ENCODE measurements at places on chromosomes 7 and 10.

GRCh38 chr7:140010194-140010895 is 52.4 kb downstream of the PARP12 start:
- no peak for DNase-seq

DNA sequence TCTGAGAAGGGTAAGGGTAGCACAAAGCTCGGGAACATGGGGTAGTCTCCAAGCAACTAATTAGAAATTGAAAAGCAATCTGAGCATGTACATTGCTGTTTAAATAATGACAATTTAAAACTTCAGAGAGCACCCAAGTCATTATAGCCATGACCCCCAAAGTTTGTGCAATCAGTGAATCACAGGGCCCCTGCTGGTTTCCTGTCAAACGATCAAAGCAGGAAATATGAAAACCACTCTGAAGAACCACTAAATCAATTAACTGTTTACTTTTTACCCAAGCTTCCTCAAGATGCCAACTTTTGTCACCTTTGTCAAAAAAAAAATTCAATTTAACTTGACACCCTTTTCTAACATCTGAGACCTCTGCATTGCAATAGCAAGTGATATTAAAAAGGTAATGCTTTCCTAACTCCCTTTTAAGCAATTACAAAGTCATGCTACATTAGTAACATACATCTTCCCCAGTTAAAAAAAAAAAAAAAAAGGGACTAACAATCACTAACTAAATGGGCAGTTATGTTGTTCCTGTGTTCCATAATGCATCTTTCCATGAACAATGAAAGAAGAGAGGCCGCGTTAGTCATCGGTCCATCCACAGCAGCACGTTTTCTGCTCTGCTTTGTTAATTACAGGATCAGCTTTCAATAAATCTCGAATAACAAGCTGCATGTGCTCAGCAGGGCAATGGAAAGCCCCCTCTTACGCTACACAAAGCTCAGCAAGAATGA is 80.6 kb downstream of the ETV1 start:
- DNase-seq, result peak; percentile 20

- peak; percentile 70 for DNase-seq
These were observed 770 bp downstream of the PLXNA4 start for GRCh38 chr7:132575419-132575981.

GRCh38 chr7:140778975-140779374 is 82.5 kb downstream of the NDUFB2 start:
- DNase-seq, result no peak

DNA sequence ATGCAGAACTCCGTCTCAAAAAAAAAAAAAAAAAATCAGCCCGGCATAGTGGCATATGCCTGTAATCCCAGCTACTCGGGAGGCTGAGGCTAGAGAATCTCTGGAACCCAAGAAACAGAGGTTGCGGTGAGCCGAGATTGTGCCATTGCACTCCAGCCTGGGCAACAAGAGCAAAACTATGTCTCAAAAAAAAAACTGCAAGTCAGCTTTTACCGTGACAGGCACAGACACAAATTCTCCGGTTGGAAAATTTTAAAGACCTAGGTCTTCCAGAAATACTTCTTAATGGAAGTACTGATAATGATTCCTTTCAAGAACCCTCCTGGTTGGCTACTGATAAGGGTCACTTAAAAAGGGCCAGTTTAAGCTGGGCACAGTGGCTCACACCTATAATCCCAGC is 19.4 kb upstream of the ARPC1B start:
- no peak for DNase-seq

DNA sequence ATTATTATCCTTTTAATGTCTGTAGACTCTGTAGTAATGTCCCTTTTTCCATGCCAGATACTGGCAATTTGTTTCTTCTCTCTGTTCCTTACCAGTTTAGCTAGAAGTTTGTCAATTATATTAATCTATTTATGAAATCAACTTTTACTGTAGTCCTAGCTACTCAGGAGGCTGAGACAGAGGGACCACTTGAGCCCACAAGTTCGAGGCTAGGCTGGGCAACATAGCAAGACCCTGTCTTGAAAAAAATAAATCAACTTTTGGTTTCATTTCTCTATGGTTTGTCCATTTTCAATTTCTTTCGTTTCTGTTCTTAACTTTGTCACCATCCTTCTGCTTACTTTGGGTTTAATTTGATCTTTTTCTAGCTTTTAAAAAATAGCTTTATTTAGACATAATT is 42.5 kb upstream of the PLA2G12B start:
- no peak for DNase-seq

GRCh38 chr10:97291357-97292096 is 910 bp downstream of the ARHGAP19 start:
- DNase-seq, result no peak

GRCh38 chr10:101895781-101896180 is 52.2 kb upstream of the KCNIP2 start:
- DNase-seq, result no peak

- DNase-seq, result no peak
These were observed 57.7 kb upstream of the KCNIP2 start for GRCh38 chr10:101901340-101901739.

DNA sequence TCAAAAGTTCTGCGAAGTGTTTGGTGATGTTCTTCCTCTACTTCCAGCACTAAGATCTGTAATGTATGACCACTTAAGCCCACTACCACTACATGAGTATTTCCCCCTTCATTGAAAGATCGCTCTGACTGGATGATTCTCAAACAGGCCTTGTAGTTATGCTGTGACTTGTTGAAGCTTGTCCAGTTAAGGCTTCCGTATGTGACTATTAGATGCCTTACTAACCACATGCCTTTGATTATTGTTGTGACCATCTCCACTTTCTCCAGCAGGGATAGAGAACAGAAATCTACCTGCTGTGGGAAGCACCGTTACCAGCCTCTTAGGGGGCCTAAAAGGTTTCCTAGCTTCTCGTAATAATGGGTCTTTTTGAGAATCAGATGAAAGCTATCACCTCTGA is 81.1 kb downstream of the NOC3L start:
- no peak for DNase-seq

- DNase-seq, result no peak
These were observed 47.9 kb downstream of the PIP4K2A start for GRCh38 chr10:22666287-22667092.

DNA sequence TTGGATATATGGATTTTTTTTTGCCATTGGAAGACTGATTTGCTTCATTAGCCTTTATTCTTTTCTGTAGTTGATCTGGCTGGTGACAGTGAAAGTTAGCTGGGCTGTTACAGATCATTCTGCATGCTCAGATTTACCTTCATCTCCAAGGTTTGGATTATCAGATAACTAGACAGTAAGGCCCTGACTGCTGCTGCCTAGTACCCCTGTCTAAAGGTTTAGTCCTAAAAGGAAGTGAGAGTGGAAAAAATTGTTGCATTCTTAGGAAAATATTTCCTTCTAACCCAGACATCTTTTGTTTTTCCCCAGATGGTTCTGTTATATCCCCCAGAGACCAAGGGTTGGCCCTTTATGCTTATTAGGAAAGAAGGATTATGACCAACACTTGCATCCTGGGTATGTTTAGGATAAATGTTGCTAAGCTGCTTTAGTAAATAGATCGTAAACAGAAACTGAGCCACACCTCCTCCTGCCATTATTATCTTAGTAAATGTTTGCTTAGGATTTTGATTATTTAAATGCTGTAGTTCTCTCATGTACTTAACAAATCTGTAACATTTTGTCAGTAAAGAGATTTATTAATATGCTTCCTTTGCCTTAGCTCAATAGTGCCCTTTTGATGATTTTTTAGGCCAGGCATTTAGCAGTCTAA is 44.4 kb downstream of the MCU start:
- peak; percentile 88 for DNase-seq
